ENCODE measurements at places on chromosomes 4 and X.

DNA sequence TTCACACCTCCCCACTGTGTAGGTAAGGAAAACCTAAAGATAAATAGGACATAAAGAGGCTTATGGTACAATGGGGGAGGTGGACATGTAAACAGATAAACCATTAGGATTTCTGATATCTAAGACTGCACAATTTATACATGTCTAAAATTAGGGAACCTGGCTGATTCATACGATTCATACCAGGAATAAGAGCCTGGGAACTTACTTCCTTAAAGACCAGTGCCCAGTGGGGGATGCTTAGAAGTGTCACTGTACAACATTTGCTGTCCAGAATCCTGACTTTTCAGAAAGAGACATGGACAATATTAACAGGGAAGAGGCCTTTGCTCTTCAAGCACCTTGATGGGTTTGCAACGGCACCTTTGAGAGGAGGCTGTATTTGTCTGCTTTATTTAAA, 116.8 kb upstream of the KIT start:
- no peak for DNase-seq

- no peak for DNase-seq
Measured at GRCh38 chrX:40415675-40416074, 165.1 kb upstream of the ATP6AP2 start.

DNA sequence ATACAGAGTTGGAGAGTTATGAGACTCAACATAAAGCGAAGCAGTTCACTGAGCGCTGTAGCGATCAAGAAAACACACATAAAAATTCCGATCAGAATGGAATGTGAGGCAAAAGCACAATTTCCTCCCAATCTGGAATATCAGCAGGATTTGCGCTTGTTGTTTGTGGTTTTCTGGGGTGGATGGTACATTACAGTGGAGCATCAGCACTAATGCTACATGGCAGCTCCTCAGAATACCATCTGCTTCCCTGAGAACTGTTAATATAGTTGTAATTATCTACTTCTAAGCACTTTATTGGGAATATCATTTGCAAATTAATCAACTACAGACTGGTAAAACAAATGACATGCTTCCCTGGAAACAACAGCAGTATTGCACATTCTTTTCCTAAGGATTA, 324.1 kb upstream of the PPARGC1A start:
- no peak for DNase-seq

DNA sequence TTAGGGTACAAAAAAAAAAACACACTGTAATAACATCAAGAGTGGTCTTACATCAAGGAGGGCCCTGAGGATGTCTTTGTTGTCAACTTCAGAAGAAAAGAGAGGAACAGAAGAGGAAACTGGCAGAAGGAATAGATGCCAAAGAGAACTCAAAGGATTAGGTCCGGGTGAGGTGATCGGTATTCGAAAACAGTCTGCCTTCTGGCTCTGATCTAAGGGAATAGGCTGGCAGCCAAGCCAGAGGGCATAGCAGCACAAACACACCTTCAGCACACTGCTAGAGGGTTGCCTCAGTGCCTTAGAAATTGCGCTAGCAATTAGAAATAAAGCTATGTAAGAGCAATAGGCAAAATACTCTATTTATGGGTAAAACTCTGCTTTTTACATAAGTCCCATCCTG, 91.4 kb upstream of the TTC29 start:
- DNase-seq, result no peak

- no peak for DNase-seq
Measured at GRCh38 chrX:148380107-148380506, 120.3 kb upstream of the AFF2 start.

DNA sequence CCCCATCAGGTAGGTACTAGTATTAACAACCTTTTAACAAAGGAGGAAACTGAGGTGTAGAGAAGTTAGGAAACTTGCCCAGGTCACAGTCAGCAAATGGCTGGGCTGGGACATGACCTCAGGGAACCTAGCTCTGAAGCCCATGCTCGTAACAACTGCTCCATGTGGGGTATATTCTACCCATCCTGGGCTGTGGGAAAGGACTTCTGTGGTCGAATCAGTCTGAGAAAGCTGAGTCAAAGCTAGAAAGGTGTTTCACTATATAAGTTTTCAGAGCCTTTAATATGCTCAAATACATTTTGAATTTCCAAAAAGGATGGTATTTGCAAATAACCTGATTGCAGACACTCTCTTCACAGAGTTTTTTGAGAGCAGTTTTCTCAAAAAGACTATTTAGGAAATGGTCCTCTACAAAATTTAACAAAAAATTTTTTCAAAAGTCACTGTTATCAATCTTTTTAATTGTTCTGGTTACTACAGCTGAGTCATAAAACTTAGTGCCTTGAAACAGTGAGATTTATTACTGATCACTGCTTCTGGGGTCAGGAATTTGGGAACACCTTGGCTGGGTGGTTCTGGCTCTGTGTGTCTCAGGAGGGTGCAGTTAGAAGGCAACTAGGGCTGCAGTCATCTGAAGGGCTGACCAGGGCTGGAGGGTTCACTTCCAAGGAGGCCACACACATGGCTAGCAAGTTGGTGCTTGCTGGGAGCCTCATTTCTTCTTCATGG, 53.6 kb downstream of the NSG1 start:
- DNase-seq, result no peak

DNA sequence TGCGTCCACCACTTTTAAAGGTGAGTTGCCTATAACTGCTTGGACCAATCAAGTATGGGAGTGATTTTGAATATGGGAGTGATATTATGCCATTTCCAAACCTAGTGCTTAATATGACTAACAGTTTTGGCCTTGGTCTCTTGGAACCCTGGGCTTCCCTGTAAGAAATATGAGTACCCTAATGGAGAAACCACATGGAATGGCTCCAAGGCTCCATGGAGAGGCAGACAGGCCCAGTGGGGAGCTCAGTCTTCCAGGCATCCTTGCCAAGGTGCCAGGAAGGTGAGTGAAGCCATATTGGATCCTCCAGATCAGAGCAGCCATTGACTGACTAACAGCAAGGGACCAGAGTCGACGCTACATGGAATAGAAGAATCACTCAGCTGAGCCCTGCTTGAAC, 53.2 kb downstream of the MAML3 start:
- no peak for DNase-seq

GRCh38 chr4:142909908-142910307, 63.8 kb upstream of the INPP4B start:
- DNase-seq, result no peak

DNA sequence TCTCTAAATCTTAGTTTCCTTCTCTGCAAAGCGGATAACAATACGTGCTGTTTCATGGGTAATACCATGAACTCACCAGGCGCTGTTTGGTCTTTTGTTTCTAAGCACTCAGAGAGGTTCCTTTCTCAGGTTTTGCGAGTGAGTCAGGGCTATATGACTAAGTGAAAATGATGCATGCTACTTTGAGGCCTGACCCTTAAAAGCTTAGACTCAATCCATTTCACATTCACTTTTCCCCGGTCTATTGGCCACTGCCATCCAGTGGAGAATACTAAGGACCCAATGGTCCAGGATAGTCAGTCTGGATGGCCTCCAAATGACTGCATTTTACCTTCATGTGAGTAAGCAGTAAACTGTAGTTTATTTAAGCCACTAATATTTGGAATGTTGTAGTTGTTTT, 400.8 kb upstream of the SLIT2 start:
- no peak for DNase-seq

DNA sequence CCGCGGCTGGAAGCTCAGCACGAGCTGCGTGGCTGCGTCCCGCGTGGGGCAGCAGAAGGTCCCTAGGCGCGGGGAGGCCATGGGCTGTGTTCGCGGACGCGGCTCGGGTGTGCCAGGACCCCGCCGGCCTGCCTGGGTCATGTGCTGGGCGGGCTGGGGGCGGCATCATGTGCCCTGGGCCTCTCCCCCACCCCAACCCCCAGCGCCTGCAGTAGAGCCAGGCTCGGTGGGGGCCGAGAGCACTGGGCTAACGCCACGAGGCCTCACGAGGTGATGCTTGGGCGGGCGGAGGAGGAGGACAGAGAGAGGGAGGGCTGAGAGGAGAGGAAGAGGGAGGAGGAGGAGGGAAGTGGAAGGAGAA, at the start of gene GPR143:
Gene GPR143 (minus strand): TSS at position 111 of the 361 bp plus-strand sequence. CDS start 30 bp downstream, at position 81.
- no peak for DNase-seq

GRCh38 chr4:152935631-152936445, at the start of gene FHDC1:
FHDC1 (plus strand) TSS chr4:152936323; CDS start chr4:152943058, 6,735 bp downstream.
- DNase-seq, result no peak

- DNase-seq, result no peak
Measured at GRCh38 chr4:107823870-107824349, 822 bp upstream of the SGMS2 start.

DNA sequence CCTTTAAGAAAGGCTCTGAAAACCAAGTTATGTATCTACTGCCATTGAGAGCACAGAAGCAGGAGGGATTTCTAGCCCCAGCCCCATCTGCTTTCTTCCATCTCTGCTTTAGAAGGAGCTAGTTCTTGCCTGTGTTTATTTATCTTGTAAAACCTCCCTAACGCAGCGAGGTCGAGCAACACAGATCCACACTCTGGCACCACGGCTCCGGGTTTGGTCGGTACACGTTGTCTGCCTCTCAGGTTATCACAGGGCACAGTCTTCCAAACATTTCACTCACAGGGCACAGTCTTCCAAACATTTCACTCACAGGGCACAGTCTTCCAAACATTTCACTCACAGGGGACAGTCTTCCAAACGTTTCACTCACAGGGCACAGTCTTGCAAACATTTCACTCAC, 69.7 kb upstream of the TLR3 start:
- no peak for DNase-seq

GRCh38 chr4:94302191-94302590, 40.4 kb downstream of the HPGDS start:
- no peak for DNase-seq

DNA sequence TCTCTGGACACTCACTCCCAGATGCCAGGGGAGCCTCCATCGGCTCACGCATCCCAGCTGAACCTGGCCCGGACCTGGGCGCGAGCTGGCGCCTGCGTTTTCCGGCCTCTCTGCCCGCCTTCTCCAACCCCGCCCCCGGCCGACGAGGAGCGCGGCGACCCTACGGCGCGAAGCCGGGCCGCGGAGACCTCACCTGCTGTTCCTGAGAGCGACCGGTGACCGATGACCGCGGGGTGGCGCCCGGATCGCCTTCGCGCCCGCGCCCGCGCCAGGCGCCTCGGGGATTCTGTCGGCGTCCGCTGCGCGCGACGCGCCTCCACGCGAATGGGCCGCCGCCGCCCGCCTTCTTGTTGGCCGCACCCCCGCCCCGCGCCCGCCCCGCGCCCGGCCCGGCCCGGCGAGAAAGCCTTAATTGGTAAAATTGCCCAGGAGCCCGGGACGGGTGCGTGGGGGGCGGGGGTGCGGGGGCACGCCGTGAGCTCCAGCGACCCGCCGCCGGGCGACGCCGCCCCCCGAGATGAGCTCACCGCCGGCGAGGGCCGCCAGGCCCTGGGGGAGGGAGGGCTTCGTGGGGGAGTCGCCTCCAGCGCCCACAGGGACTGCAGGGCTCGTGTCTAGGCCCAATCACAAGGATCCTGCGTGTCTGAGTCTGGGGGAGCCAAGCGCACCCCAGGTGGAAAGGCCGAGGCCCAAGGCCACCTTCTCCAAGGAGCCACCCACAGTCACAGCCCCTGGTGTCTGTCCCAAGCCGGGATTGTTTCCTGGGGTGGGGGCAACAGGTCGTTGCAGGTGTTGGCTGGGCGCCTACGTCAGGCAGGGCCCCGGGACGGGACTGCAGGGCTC, at the start of gene FLNA:
Gene FLNA (minus strand): TSS at position 322 of the 843 bp plus-strand sequence. CDS start 3,389 bp downstream, outside the sequence.
- DNase-seq, result no peak

GRCh38 chrX:35829501-35829900, 31.4 kb downstream of the MAGEB16 start:
- DNase-seq, result no peak

DNA sequence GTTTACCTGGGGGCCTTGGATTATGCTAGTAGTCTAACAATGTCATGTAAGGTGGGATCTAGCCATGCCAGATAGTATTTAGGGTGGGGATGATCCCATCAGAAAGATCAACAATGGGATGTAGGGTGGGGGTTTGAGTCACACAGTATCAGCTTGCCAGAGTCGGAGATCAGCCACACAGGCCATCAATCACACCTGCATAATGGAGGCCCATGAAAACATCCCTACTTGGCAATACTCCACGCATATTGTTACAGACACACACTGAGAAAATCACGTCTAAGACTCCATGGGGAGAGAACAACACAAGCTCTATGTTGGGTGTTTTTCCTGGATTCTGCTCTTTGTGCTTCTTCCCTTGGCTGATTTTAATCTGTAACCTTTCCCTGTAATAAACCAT, 49.5 kb upstream of the SLC25A4 start:
- no peak for DNase-seq

DNA sequence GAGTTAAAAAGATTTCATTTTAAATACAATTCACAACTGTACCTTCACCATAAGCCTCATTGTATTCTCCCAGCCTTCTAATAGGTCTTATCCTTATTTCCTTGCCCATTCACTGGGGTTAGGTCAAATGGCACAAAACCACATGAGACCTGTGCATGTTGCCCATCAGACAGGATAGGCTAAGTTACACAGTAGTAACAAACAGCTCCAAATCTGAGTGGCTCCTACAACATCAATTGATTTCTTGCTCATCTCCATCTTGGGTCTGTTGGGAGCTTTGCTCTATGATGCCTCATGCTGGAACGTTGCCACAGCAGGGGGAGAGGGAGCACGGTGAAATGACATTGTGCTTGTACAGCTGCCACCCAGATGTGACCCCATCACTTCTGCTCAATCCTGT, 70.6 kb downstream of the DHX15 start:
- no peak for DNase-seq

DNA sequence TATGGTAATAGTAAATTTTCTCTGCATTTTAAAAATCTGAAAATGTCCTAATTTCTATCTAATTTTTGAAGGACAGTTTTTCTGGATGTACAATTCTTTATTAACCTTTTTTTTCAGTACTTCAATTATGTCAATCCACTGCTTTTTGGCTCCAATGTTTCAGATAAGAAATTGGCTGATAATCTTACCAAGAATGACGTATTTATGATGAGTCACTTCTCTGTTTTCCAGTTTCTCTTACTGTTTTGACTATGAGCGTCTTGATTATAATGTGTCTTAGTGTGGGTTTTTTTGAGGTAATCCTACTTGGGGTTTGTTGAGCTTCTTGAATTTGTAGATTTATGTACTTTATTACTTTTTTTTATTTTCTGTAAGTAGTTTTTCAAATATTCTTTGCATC, 47.2 kb downstream of the UGT2B11 start:
- DNase-seq, result no peak

DNA sequence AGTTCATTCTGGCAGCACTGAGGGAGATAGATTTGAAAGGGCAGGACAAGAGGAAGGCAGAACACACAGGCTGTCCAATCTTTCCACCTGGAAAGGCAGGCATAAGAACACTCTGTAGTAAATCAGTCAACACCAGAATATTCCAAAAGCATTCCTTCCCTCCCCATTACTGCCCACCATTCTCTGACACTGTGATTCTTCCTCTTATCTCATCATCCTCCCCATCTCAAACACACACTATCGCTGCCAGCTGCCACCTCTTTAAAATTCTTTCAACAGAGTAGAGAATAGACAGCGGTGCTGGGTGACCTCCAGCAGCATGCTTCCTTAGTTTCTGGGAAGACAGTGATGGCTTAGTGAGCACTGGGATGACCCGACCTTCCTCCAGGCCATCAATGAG, 53.7 kb upstream of the MYOZ2 start:
- no peak for DNase-seq

- DNase-seq, result no peak
Measured at GRCh38 chr4:36189511-36190226, 54.6 kb downstream of the ARAP2 start.

Measured in effector CD4-positive, alpha-beta T cell (primary cell).